ENCODE measurements at places on chromosomes 3 and 15. TPM values are rescaled to one million over a fixed set of nuclear protein-coding genes. Genes with fewer than 3 reads are reported as not detected.

Gene GOLGA8J
- total RNA-seq: not detected

Gene RBP2
- total RNA-seq: not detected

Gene ITPKA
- 0.92 TPM for total RNA-seq

Gene DMXL2
- 25.7 TPM for total RNA-seq

Gene ALS2CL
- 1.2 TPM for total RNA-seq

Gene CELF6
- under 0.01 TPM for total RNA-seq

Gene RASGRF1
- total RNA-seq: under 0.01 TPM

Gene ACTC1
- total RNA-seq: not detected

Gene NMNAT3
- 0.28 TPM for total RNA-seq

Gene IRAK2
- 5.5 TPM for total RNA-seq

Gene GOLGA8O
- total RNA-seq: 0.85 TPM

Gene KNL1
- total RNA-seq: 1.3 TPM

Gene DNASE1L3
- total RNA-seq: 0.18 TPM

Gene ZCWPW2
- total RNA-seq: 0.74 TPM

Gene MYH15
- total RNA-seq: 0.57 TPM

Gene RTP1
- total RNA-seq: not detected

Gene LSAMP
- total RNA-seq: 11.6 TPM

Gene ZIC1
- not detected for total RNA-seq

Gene GCSAM
- not detected for total RNA-seq

Gene ARL13B
- total RNA-seq: 7.4 TPM

Gene TMEM212
- not detected for total RNA-seq

Gene TGM5
- not detected for total RNA-seq

Gene RASGRP1
- 0.37 TPM for total RNA-seq

Gene SUSD5
- total RNA-seq: 3.6 TPM

Gene RHOA
- total RNA-seq: 401 TPM

Gene KIF15
- 1.8 TPM for total RNA-seq

Gene AMT
- total RNA-seq: 0.71 TPM

Gene TTLL13
- total RNA-seq: 0.14 TPM

Gene EIF2B5
- 27.3 TPM for total RNA-seq

Gene AADACL2
- total RNA-seq: not detected

Gene TMEM62
- total RNA-seq: 11.7 TPM

Gene SAMD7
- not detected for total RNA-seq

Gene COLQ
- 0.46 TPM for total RNA-seq

Gene MYEF2
- total RNA-seq: 0.71 TPM

Gene GOLGA8K
- total RNA-seq: 0.09 TPM

Gene RETNLB
- not detected for total RNA-seq

Gene SLC24A5
- not detected for total RNA-seq

Gene CYP8B1
- total RNA-seq: not detected

Gene CDHR4
- under 0.01 TPM for total RNA-seq

Gene LRRC2
- total RNA-seq: 6.0 TPM

Gene ADGRG7
- total RNA-seq: not detected

Gene ITGA11
- total RNA-seq: 55.0 TPM

Gene MLF1
- 12.9 TPM for total RNA-seq

Gene CYP1A2
- total RNA-seq: not detected

Gene LRRC3B
- not detected for total RNA-seq

Gene SPESP1
- 3.2 TPM for total RNA-seq

Gene C3orf22
- total RNA-seq: not detected

Gene CHRFAM7A
- total RNA-seq: 0.14 TPM

Measured in smooth muscle cell of bladder (primary cell).